ENCODE measurements at places on chromosomes 3 and 15.

- DNase-seq: no peak
These were observed 157.2 kb upstream of the TBL1XR1 start for GRCh38 chr3:177354466-177354865.

DNA sequence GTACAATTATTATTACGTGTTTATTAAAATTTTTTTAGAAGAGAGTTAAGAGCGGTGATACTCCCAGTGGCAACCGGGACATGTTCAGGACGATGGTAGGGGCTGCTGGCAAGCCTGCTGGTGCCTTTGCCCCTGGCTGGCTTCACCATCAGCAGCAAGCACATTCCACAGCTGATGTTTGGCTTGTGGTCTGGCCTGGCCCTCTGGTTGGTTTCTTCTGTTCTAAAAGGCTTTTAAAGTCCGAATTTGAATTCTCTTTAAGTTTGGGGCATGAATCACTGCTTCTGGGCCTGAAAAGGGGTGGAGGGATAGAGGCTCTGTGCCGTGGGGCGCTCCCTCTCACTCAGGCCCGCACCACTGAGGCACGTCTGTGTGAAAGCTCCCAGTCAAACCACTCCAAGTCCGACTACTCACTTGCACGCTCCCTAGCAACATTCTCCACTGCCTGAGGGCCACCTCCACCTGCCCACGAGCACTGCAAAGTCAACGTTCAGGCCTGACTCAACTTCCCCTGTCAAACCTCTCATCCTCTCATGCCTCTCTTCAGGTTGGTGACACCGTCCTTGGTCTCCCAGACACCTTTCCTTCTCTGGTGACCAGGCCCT, 10.1 kb downstream of the ITGA11 start:
- DNase-seq: no peak

DNA sequence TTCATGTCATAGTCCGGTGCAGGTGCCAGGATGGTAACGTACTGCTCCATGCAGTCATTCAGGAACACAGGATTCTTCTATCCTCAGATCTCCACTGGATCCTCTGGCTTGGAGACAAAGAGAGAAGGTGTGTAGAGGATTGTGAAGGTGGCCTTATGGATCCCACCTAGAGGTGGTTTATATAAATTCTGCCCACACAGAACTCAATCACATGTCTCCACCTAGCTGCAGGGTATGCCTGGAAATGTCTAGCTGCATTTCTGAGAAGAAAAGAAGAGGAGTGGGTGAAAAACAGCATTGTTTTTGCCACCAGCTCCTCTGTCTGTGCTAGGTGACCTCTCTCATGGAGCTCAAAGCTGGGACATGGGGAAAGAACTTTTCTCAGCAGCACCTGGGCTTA, 478.7 kb downstream of the PDCD6IP start:
- DNase-seq: no peak

GRCh38 chr3:153626158-153626557, 464.1 kb downstream of the RAP2B start:
- no peak for DNase-seq

GRCh38 chr3:161082063-161082462, 23.1 kb downstream of the B3GALNT1 start:
- DNase-seq: no peak

DNA sequence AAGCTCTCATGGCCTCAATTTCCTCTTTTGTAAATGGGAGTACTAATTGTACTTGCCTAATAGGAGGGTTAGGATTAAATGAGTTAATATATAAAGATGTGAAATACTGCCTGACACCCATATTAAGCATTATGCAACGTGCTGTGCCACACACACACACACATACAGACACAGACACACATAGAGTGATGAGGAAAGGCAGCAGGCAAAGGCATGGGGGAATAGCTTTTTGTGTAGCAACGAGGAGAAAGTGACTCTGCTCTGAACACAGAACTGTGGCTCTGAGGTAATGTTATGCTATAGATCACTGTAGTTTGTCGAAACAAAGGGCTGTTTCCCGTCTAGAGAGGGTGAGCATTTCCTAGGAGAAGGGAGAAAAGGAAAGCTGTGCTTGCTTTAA, 233.3 kb upstream of the SLCO3A1 start:
- no peak for DNase-seq

GRCh38 chr3:138945709-138946662, 951 bp downstream of the FOXL2 start:
- DNase-seq: peak; percentile 43

DNA sequence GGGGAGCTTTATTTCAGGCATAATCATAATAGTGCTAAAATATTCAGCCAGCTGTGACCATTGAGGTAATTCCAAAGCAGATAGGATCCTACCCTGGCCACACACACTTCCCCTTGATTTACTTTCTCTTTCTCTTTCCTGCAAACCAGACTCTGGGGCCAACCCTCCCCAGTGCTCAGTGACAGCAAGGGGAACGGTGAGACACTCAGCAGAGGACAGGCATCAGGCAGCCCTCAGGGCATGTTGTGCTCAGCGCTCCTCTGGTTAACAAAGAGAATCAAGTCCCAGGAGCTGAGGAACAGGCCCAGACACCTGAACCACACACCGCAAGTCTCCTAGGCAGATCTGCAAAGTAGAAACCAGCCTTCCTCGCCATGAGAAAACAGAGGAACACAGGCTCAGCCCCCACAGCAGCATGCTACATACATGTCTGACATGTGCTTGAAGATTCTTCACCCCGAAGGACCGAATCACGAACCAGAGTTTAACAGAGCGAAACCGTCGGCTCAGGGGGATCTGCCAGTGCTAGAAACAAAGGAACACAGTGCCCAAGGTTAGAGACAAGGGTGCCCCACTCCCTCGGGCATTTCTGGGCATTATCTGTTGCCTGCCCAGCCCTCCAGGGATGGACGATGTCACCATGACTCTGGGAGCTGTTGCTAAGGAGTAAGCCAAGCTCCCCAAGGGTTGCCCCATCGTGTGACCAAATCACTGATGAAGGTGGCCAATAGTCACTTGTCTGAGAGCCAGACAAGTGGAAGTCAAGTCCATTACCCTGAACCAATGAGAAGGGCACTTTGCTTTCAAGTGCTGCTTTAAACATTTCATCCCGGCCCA, 17.5 kb downstream of the HDC start:
- no peak for DNase-seq

DNA sequence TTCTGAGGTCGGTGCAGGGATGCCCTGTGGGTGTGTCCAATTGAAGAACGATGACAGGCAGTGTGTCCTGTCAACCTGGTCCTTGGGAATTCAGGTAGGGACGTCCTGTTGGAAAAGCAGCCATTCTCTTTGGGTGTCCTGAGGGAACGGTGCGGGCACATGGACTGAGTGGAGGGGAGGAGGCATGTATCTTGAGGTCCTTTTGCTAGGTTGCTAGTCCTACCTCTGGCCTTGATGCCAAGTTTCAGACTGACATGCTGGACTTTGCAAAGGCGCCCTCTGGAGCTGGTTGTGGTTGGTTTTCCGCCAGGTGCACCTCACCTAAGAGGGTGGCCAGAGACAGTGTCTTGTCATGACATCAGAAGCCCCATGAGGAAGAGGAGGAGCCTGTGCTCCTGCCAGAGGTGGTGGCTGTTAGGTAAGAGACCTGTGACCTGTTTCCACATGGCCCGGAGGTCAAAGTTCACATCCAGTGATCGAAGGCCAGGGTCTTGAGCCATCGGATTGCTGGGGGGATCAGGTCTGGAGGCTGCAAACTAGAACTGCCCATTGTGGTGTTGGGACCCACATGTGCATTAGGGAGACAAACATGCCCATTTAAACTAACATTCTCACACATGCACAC, 106.3 kb downstream of the SNRPN start:
- no peak for DNase-seq

GRCh38 chr3:102235679-102236078, 199.1 kb upstream of the ZPLD1 start:
- DNase-seq: no peak
